ENCODE measurements at places on chromosomes 16 and 17.

GRCh38 chr16:23523321-23523720 is 13.0 kb upstream of the GGA2 start:
- no peak for DNase-seq

DNA sequence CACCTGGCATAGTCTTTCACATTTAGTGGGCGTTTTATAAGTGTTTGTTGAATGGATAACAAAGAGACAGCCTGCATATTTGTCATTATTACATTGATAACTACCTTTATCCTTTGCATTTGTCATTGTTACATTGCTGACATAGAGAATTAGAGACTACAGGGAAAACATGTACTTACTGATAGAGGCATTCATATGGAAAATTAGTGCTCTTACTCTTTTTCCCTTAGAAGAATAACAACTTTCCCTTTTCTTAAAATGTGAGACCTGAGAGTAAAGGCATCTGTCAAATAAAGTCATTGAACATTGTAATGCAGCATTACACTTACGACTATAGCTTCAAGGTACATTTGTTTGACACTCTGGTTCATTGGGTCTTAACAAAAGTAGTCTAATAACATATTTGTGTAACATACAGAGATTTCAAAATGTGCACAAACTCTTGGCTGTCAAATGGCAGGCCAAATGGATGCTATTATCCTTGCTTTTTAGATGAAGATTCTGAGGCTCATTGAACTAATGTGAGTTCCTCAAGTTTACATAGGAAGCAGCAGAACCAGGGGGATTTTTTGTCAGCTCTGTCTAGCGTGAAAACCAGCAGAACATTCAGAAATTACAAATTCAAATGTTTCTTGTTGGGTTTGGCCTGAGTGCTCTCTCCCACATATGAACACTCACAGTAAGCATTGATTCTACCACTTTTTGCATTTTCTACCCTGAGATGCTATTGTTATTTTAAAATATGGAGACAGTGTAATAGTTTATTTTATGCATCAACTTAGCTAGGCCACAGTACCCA is 28.5 kb downstream of the SMIM36 start:
- no peak for DNase-seq

DNA sequence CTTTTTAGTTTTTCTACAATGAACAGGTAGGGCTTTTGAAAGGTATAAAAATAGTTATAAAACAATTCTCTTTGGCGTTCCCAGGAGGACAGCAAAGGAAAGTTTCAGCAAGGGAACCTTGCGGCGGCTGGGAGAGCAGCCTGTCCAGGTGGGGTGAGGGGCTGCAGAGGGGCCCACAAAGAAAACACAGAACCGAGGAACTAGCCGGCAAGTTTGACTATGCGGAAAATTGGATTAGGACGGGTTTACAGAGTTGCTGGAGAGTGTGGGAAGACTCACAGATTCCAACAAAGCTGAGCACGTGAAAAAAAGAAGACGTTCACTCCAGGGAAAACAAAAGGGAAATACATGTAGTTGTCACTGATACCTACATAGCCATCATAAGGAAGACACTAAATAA is 40.2 kb upstream of the METTL16 start:
- no peak for DNase-seq

DNA sequence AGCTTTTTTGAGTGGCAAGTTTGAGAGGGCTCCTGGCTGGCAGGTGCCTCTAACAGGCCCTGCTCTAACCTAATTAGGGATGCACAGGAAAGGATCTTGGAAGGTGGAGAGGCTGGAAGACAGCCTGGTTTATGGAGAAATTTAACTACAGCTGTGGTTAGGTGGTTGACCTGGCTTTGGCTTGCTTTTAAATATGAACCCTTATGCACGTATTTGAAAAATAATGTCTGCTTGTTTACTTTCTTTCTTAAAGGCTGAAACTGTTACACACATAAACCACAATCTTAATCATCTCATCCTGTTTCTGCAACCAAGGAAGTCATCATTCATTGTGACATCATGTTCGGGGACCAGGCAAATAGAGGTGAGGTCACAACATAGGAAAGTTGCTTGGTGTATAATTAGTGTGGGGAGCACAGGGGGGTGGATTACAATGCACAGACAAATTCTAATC is 23.1 kb upstream of the DHRS13 start:
- peak; percentile 73 for DNase-seq

- peak; percentile 18 for DNase-seq
These were observed 240.3 kb upstream of the IRX3 start for GRCh38 chr16:54526916-54527315.

DNA sequence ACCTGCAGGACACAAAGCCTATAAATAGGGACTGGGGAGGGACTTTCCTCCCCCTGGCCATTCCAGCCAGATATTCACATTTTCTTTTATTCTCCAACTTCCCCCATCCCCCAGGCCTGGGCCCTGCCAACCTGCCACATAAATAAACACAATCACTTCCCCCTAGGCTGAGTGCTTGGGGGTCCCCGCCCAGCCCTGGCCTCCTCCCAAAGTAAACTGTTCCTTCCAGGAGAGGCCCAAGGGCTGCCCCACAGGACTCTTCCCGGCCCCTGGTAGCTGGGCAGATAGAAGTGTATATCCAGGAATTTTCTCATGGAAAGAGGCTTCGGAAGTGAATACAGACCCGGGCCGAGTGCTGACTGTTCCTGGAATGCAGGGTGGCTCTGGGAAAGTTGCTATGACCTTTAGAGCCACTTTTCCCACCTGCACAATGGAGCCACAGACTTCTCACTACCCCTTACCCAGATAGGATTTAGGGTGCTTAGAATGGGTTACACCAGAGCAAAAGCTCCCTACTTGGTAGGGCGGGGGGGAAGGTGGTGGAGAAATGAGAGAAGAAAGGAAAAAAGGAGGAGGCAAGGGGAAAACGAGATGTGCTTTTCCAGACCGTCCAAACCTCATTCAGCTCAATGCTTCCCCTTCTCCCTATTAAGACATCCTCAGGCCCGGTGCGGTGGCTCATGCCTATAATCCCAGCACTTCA is 8.5 kb downstream of the CSF3 start:
- DNase-seq: peak; percentile 71

Data from Daoy (cell line).